NCI-H1417 treated with DMSO at 0.1 percent for 48 hours (cell line): ENCODE measurements at places on chromosomes 13 and 19.

DNA sequence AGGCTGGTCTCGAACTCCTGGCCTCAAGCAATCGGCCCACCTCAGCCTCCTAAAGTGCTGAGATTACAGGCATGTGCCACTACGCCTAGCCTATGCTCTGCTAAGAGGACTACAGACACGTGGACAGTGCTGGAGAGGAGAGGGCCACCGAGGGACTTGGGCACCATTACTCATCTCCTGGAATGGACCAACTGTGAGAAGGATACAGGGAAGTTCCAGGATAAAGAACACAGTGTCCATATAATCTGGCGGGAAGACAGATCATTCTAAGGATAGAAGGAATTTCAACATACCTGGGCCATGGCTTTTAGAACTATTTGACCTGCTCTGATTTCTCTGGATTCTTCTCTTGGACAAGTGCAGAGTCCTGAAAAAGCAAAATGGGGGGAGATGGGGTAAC, 12.8 kb downstream of the ZNF565 start:
- no peak for DNase-seq

- no peak for DNase-seq
Observed at GRCh38 chr13:90792335-90792734, 555.2 kb upstream of the MIR17HG start.

DNA sequence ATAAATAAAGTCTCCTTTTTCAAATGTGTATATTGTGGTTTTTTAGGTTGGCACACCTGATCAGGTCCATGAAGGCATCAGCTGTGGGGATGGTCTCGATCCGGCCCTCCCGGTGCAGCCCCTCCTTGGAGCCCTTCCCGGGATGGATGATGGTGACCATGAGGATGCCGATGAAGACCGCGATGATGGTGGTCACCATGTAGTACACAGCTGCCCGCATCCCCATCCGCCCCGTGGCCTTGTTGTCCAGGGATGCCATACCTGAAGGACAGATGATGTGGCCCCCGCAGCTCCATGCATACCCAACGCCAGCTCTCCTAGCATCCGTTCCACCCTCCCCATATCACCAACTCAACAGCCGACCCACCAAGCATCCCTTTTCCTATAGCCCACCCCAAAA, 11.4 kb downstream of the SLC1A6 start:
- no peak for DNase-seq

DNA sequence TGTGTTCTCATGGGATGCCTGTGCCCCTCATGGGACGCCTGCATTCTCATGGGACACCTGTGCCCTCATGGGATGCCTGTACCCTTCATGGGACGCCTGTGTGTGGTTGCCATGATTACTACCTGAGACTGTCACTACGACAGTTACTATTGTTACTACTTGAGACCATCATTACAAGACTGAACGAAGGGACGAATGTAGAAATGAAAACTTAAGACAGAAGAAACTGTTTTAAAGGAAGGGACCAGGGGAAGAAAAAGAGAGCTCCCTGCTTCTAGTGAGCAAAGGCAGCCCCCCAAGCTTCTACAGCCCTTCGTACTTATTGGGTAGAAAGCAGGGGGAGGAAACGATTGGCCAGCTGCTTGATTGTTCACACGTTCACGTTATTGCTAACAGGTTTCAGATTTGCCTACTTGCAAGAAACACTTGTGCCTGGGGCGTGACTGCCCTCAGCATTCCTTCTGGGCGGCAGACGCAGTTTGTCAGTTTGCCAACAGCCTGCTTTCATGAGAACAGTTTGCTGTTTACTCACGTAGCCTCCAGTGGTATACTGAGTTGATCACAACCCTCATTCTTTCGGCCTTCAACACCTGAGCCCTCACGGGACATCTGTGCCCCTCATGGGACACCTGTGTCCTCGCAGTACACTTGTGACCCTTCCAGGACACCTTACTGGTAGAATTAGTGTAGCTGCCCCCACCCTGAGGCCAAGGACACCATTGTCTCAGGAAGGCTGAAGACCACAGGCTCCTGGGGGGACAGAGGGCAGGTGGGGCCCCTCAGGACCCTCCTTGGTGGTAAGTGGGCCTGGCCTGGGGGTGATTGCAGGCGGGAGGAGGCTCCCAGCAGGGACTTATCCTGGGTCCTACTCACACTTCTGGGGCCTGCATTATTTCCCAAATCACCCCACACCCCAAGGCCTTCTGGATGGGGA, 2.5 kb upstream of the S1PR4 start:
- DNase-seq = no peak
